ENCODE measurements at places on chromosomes 2 and 18.

- no peak for DNase-seq
Observed at GRCh38 chr2:144322379-144322778, 197.5 kb downstream of the ZEB2 start.

- DNase-seq: no peak
Observed at GRCh38 chr2:43340945-43341356, 114.5 kb upstream of the ZFP36L2 start.

- DNase-seq: no peak
Observed at GRCh38 chr2:227389661-227390060, 1.9 kb upstream of the SCYGR1 start.

GRCh38 chr2:45510701-45511420 is 100.2 kb downstream of the SRBD1 start:
- DNase-seq: no peak

- DNase-seq: no peak
Observed at GRCh38 chr2:203582468-203582867, 47.4 kb upstream of the RAPH1 start.

GRCh38 chr18:8471372-8471771 is 137.9 kb upstream of the RAB12 start:
- no peak for DNase-seq

GRCh38 chr2:96493072-96493471 is 12.1 kb downstream of the NEURL3 start:
- DNase-seq: no peak

DNA sequence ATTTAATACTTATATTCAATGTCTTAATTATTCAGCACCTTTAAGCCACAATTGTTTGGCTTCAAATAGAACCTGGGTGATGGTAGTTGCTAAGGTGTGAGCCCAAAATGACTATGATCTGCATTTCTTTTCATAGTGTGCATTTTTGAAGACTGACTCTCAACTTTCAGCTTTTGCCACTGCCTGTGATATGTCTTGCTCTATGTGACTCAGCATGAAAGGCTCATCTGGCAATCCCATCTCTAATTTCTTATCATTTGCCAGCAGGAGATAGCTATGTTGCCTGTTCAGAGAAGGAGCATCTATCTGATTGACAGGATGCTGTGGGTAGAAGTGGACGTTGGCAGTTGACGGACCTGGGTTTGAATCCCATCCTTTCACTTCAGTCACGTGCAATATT is 34.5 kb upstream of the CCDC93 start:
- DNase-seq: no peak

GRCh38 chr2:237042101-237042500 is 43.6 kb upstream of the COPS8 start:
- no peak for DNase-seq

- DNase-seq: no peak
Observed at GRCh38 chr2:235206980-235207579, 255.3 kb downstream of the SH3BP4 start.

DNA sequence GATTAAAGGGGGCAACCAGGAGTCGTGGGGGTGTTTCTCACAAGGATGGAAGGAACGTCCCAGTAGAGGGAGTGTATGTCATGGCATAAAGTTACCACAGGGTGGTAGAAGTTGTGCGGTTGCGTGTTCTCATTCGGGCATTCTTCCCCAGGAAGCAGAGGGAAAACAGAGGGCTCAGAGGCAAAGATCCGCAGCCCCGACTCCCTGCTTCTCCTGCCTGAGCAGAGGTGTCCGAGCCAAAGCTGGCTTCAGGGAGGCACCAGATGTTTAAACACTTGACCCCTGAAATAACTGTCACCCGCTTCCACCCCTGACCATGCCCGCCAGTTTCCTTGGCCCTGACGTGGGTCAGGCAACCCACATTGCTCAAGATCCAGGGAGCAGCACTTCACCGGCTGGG is 83.7 kb downstream of the EN1 start:
- DNase-seq: peak; percentile 10

GRCh38 chr2:17822445-17823117 is 6.3 kb downstream of the MSGN1 start:
- no peak for DNase-seq

DNA sequence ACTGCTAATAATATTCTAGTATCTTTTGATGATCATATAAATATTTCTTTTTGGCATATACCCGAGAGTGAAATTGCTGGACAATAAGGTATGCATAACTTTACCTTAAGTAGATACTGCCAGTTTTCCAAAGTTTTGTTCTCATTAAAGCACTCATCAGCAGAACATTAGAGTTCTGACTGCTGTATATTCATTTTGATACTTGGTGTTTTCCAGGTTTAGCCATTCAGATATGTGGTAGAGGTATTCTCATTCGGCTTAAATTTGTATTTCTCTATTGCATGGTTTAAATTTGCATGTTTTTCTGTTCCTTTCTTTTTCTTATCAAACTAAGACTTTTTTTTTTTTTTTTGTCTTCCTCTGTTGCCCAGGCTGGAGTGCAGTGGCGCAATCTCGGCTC is 18.2 kb downstream of the CYBRD1 start:
- no peak for DNase-seq

- no peak for DNase-seq
Observed at GRCh38 chr18:51724790-51725721, 527.6 kb upstream of the MEX3C start.

- no peak for DNase-seq
Observed at GRCh38 chr2:188976545-188977268, 2.5 kb downstream of the COL3A1 start.

DNA sequence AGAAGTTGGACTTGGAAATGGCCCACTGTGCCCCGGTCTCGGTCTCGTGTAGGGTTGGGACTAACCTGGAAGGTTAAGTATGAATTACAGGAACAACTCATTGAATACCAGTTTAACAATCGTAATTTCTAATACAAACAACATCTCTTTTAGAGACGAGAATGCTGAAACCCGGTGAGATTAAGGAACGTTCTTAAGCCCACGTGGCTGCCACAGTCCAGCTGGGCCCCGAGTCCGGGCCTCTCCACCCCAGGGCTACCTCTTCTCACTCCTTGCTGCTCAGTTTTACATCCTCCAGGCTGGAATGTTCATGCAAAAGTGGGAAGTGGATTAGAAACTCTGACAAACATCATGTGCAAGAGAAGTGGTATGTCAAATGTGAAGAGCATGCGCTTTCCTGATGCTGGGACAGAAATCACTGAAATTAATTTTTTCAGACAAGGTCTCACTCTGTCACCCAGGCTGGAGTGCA is 29.4 kb downstream of the NGEF start:
- no peak for DNase-seq

- no peak for DNase-seq
Observed at GRCh38 chr18:60809937-60810336, 437.4 kb upstream of the MC4R start.

DNA sequence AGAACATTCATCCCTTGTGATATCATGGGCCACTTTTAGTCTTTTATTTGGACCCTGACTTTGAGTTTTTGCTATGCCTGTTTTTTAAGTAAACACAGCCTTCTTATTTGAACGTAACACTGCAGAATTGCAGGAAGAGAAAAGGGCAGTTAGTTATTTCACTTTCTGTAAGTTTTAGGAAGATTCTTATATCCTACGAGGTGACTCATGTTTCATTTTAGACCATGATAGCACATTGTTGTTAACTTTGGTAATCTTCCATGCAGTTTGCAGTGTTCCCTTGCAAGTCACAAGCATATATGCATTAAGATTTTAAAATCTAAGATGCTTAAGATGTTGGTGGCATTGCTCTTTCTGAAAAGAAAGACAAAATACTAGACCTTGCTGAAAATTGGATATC is 128.6 kb upstream of the EPC2 start:
- DNase-seq: no peak

All from NCI-H524 (cell line).